Stimulated activated CD4-positive, alpha-beta T cell treated with anti-CD3 and anti-CD28 coated beads, Interleukin-12 subunit alpha, Interleukin-12 subunit beta, amount 100 ng/mL, for 48 hours (primary cell): ENCODE measurements at places on chromosomes 13 and 19.

- DNase-seq: no peak
These were observed 69.8 kb upstream of the RGCC start for GRCh38 chr13:41387576-41387975.

- DNase-seq: no peak
These were observed 416.4 kb downstream of the ITGBL1 start for GRCh38 chr13:101868585-101869469.

GRCh38 chr19:1295169-1296012, 9.7 kb downstream of the EFNA2 start:
- DNase-seq: no peak

- no peak for DNase-seq
These were observed 60.7 kb upstream of the MCF2L start for GRCh38 chr13:112908342-112908741.

DNA sequence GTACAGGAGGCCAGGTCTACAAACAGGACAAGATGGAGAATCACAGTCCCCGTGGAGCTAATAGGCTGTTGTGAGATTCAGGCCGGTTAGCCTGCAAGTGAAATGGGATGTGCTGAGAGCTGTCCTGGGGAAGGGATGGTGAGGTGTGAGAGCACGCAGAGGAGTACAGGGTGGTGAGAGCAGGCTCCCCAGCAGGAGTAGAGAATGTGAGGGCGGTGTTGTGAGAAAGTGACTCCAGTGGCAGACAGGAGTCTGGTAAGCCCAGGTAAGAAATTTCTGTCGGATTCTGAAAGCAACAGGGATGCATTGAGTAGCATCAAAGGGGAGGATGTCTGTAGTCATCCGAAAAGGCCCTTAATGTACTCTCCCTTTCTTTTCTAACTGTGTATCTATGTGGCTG, 50.7 kb upstream of the GPR183 start:
- DNase-seq: no peak

GRCh38 chr13:21219036-21219381, 42.6 kb downstream of the MRPL57 start:
- DNase-seq: no peak

GRCh38 chr19:15129856-15130585, 22.8 kb downstream of the SYDE1 start:
- peak; percentile 32 for DNase-seq

DNA sequence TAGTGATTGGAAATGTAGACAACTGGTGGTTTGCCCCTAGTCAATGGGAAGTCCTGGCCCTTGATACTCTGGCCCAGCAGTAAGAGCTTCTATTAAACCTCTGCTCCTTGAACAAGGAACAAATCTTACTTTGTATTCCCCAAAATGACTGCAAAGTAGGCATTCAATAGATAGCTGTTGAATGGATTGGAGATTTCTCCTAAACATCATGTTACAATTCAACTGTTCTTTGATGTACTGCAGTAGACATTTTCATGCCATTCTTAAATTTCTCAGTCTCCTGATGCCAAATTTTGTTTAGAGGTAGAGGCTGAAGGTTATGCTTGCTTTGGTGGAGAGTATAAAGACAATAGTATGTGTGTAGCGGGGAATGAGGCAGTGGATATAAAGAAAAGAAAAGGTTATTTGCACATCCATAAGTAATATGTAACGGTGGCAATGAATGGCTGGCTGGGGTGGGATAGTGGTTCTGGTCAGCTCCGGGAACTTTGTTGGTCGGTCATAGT, 12.8 kb downstream of the MIR17HG start:
- no peak for DNase-seq

DNA sequence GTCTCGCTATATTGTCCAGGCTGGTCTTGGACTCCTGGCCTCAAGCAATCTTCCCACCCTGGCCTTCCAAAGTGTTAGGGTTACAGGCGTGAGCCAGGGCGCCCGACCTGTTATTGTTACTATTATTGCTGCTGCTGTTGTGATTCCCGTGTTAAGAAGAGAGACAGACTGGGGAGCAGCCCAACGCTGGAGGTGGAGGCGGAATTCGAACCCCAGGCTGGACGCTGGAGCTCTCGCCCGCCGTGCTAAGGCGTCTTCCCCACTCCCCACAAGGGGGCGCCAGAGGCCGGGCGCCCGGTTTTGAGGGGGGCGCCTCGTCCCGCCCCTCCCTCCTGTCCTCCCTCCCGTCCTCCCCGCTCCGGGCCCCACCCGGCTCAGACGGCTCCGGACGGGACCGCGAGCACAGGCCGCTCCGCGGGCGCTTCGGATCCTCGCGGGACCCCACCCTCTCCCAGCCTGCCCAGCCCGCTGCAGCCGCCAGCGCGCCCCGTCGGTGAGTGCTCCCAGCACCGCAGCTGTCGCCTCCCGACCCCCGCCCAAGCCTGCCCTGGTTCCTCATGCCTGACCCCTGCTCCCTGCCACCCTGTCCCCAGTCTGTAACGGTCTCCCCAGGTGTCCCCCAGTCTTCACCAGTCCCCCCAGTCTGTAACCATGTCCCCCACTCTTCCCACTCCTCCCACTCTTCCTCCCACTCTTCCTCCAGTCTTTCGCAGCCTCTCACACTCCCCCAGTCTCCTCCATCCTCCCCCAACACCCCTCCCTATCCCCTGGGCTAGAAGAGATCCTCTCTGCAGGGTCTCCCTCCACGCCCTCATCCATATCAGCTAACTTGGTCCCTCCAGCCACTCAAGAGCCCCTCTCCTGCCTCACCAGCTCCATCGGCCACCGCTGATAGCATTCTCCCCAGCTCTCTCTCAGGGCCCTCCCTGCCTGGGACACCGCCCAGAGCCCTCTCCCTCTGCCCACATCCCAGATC, at the start of gene EHD2:
EHD2 (plus strand) TSS at position 377 of the 976 bp plus-strand sequence. CDS start 3,191 bp downstream, outside the sequence.
- no peak for DNase-seq

DNA sequence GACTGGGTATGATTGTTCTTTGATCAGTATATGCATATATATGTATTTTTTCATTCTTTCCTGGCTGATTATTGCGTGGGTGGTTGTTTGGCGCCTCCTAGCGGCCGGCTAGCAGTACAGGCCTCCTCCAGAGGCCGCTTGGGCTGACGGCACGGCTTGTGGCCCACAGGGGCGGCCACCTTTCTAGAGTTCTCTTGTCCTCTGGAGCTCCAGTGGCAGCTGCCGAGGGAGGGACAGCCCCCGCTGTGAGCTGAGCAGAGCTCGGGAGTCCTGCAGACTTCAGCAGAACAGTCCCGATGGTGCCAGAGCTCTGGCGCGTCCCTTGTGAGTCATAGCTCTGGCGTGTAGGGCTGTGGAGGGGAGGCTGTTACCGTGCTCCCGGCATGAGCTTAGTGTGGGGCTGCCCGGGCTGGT, 22.5 kb upstream of the ZNF429 start:
- DNase-seq: peak; percentile 45

DNA sequence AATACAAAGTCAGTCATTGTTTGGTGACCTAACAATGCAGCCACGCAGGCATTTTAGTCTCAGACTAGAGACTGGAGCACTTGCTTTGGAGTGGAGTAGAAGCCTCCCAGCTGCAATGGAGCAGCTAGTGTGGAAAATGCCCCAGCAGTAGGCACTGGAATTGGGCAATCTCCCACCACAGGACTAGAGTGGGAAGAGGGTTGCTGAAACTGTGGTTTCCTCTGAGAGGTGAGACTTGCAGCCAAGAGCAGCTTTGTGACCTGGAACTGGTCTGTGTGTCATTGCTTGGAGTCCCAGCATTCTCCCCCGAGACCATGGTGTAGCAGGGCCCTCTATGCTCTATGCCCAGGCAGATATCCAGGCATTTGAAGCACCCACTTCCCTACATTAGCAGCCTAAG, 556.3 kb downstream of the UQCRFS1 start:
- no peak for DNase-seq

- DNase-seq: no peak
These were observed 512.1 kb downstream of the IRS2 start for GRCh38 chr13:109274188-109274821.

DNA sequence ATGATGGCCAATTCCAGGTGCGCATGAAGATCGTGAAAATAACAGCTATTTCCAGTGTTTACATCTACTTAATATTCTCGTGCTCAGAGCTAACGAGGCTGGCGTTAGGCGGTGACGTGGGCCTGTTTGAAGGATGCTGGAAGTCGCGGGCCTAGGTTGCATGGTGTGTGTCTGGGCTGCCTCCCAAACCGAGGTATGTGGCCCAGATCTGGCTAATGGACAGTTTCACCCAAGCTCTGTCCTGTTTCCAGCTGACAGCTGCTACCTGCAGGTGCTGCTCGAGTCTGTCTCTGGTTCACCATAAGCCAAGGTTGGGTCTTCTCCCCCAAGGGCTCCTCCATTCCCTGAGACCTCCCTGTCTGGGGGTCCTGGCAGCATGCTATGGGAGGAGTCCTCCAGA, 40.5 kb upstream of the KCTD15 start:
- DNase-seq: no peak

- DNase-seq: no peak
These were observed 38.4 kb downstream of the ACTN4 start for GRCh38 chr19:38685666-38686529.

GRCh38 chr19:27679905-27680304, 1533.0 kb downstream of the UQCRFS1 start:
- no peak for DNase-seq

DNA sequence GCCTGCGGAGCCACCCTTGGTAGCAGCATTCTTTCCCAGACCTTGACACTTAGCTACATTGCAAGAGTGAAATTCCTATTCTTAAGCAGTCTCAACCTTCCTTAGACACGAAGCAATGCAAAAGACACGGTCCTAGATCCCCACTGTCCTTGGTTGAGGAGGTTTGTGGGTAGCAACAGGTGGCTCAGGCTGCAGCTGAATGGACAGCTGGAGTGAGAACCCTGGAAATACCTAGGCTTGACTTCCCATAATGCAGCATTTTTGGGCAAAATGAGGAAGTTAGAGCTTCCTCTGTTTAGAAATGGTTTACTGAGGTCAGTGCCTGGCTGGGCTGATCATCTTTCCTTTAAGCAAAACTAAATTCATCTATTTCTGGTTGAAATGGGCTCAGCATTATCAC, 296.6 kb downstream of the RFC3 start:
- no peak for DNase-seq

GRCh38 chr13:90201676-90202460, 1145.6 kb upstream of the MIR17HG start:
- no peak for DNase-seq

GRCh38 chr13:25181597-25181996, 9.5 kb upstream of the AMER2 start:
- DNase-seq: no peak

DNA sequence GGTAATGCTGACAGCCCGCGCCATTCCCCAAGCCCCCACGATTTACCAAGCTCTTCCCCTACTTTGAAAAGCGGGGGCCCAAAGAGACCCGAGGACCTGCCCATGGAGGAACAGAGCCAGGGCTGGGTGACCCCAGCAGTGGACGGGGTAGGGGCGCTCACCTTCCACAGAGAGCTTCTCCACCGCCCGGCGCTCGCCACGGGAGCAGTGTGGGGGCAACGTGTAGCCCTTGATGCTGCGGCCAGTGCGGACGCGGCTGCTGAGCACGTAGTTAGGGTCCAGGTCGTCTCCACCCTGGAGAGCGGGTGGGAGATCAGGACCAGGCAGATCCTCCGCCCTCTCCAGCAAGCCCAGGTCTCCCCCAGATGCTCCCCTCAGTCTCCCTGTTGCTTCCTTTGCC, 7.4 kb downstream of the CKM start:
- no peak for DNase-seq

- DNase-seq: peak; percentile 47
These were observed 1.0 kb upstream of the CEACAM1 start for GRCh38 chr19:42529248-42529764.

- DNase-seq: peak; percentile 14
These were observed 82.4 kb downstream of the PIBF1 start for GRCh38 chr13:72864142-72865011.

DNA sequence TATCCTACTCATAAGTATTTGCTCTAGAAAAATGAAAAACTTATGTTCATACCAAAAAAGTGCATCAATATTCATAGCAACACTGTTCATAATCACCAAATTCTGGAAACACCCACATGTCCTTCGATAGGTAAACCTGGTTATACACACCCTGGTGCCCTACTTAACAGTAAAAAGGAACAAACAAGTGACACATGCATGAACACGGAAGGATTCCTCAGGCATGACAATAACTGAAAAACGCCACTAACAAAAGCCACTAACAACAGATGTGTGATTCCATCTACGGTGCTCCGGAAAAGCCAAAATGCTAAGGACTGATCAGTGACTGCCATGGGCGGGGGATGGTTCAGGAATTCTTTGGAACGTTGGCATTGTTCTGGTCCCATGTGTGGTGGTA, 65.5 kb downstream of the STK24 start:
- DNase-seq: no peak

DNA sequence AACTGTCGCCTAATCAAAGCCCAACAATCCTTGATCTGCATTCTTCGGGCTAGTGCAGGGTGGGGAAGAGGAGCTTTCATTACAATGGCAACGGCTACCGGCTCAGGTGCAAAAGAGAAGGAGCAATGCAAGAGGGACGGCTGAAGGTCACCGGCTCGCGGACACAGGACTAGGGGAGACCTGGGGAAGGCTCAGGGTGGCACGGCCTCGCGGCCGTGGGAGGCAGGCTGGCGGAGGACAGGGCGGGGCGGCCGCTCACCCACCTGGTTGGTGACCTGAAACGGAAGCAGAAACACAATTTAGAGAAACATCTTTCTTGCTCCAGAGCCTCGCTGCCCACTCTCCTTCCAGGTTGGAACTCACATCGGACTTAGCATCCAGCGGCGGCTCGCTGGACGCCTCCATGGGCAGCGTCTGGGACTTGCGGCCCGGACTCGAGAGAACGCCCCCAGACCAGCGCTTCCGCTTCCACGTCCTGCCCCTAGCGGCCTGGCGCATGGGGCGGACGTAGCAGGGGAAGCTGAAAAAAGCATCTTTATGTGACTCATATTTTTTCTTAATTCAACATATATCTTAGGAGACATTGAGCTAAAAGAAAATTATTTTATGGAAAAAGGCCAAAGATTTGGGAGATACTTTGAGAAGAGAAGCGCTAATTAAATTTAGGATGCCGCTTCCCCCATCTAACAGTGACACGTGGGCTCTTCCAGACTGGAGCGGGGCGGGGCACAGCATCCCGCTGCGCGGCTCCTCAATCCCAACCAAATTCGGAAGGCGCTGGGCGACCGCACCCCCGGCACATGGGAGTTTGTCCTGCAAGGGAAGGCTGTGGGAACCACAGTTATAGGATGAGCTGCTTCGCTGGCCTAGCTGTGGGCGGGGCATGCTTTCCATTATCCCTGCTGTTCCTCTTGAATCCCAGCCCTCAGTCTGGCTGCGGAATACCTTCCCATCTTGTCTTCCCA, at the start of gene COMMD6:
COMMD6 (minus strand) TSS at position 441 of the 965 bp plus-strand sequence; CDS start at position 405, 36 bp downstream.
- peak; percentile 54 for DNase-seq
